ENCODE measurements at places on chromosomes 6 and 20.

DNA sequence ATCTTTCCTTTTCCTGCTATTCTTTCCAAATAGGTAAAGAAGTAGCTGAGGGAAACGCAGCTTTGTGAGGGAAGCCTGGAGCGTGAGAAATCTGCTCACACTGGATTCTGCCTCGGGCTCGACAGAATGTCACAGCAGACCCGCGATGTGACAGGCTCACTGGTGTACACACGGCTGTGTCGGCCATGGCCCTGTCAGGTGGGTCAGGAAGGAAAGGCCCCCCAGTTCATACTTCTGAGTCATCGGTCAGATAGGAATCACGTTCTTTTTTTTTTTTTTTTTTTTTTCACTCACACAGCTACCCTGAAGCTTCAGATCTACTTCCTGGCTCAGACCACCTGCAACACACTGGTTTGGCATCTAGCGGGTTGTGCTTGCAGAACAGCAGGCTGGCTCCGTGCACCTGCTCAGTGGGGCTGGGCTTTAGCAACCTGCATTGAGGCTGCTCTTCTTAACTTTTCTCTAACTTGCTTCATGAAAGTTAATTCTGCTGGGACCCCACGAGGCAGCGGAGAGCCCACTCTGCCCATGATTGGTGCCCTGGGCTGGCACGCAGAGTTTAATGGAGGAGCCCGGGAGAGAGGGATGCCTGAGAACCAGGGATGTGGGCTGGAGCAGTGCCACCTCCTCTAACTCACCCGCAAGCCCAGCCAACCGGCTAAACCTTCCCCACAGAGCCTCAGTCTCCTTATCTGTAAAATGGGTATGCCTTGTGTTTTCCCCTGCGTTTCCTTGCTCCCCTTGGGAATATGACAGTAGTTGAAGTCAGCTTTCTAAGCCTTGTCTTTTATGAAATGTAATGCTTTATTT lies 61.5 kb upstream of the FNDC1 start:
- ATAC-seq = peak; percentile 76

DNA sequence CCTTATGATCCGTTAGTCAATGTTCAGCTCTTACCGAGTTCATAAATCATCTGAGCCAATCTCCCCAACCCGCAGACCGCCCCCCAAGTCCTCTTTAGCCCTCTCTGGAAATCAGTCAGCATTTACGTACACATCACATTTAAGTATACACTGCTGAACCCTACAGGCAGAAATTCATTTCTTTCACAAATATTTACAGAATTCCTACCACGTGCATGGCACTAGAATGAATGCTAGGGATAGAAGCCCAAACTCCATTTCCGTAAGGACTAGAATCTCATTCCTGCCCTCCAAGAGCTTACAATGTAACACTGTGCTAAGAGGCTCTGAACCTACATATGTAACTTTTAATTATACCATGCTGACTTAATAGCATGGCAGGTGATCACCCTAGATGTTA lies 1.8 kb downstream of the OSER1 start:
- ATAC-seq = no peak

- no peak for ATAC-seq
Observed at GRCh38 chr20:57653546-57653900, 33.3 kb upstream of the ZBP1 start.

DNA sequence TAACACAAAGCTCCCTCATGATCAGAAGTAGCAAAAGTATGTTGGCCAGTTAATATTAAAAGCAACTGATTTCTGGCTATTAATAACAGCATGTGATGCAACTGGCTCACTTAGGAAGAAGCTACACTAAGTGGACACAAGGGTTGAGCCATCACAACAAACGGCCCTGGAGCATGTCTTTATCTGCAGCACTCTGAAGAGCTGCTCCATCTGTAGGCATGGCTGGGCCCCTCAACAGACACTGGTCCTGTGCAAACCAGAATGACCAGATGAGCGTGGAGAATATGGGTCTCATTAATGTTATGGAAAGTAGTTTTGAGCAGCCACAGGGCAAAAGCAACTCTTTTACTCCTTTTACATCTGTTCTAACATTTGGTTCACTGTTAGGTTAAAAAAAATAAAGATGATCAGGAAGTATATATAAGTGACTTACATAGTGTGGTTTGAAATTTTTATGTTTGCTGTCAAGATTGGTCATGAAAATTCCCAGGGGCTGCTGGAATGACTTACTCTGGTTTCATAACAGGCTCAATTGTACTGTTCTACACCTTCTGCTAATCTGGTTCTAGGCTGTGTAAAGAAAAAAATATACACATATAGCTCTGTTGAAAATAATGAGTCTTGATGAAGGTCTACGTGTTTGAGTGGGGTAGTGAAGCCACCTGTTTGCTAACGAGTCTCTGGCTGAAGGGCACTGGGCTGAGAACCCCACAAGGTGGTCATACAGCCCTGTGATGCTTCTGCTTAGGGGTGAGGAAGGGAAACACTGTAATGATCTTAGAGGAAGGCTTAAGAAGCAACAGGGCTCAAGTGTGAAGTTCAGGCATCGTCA lies 58.1 kb downstream of the INSM1 start:
- ATAC-seq = peak; percentile 59

DNA sequence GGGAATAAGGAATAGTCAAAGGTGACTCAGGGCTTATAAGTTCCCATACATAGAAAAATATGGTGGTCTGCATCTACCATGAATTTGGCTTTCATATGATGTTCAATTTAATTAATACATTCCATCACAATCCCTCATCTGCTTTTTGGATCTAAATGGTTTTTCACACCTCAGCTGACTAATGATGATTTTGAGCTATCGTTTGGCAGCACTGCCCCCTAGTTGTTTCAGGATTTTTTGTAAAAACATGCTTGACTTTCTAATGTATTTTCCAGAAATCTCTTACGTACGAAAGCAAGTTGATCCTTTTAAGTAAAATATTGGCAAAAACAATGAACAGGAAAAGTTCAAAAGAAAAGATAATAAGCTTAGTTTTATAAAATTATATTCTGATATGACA lies 408.6 kb upstream of the ADGRB3 start:
- no peak for ATAC-seq

GRCh38 chr6:31083742-31084354 lies 28.5 kb downstream of the C6orf15 start:
- ATAC-seq = peak; percentile 60

DNA sequence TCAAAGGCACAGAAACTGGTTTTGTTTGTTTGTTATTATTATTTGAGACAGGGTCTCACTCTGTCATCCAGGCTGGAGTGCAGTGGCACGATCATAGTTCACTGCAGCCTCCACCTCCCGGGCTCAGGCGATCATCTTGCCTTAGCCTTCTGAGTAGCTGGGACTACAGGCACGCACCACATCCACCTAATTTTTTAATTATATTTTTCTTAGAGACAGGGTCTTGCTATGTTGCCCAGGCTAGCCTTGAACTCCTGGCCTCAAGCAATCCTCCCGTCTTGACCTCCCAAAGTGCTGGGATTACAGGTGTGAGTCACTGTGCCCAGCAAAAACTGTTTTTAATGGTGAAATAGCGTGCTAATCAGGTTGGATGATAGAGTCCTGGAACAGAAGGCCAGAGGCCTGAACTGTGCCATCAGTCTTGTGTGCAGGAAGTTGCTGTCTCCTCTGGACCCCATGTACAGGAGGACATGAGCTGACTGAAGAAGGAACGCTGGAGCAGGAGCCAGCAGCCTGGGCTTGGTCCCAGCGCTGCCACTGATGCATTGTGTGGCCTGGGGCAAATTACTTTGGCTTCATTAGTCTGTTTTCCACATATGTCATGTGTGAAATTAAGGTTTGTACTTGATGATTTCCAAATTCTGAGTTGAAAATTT lies 4.9 kb downstream of the TM9SF4 start:
- ATAC-seq = no peak

DNA sequence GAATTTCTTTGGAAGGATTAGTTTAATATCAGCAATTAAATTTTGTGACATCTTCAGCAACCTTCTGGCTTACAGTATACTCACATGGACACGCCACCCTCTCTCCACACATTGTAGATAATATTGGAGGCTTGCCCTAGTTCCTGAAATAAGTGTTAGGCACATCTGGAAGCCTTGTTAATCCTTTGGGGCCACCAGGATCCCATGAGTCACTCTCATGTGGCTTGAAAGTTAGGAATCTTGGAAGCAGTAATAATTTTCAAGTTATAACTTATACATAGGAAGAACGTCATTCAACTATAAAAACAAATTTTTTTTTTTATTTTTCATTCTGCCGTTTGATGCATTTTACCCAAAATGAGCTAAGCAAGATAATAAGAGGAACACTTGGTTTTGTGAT lies 20.5 kb downstream of the LAMA4 start:
- ATAC-seq = no peak
